ENCODE measurements at places on chromosomes 2 and 18.

DNA sequence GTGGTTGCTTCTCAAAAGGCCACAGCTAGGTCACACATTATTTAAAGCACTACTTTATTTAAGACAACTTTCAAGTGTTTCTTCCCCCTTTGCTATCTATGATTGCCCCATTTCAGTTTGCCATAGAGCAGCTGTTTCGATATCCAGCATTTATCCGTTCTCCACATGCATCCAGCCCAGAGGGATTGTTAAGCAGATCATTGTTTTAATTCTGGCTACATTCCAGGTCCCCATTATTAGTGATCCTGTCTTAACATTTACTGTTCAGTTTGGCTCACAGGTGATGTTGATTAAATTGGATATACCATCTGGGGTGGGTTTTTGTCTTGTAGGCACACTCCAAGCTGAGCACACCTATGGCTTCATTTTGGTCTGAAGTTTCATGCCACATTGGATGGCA, 638.7 kb downstream of the ZEB2 start:
- no peak for DNase-seq

DNA sequence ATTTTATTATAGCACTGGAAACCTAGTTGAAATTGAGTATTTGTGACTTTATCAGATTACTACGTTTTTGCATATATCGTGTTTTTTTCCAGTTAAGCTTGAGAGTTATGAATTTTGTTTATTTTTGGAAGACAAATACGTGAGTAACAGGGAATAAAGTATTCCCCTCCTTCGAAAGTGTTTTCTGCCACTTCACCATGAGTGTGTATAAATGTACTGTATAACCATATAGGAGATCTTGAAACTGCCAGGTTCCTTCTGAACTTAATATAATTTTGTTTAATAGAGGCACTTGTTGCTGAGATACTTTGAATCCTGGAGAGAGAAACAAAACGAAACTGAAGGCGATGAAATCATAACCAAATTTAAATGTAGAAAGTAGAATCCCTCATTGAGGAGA, 1004.4 kb upstream of the ZEB2 start:
- DNase-seq, result no peak

GRCh38 chr2:136920652-136921333, 155.4 kb downstream of the THSD7B start:
- DNase-seq, result no peak

DNA sequence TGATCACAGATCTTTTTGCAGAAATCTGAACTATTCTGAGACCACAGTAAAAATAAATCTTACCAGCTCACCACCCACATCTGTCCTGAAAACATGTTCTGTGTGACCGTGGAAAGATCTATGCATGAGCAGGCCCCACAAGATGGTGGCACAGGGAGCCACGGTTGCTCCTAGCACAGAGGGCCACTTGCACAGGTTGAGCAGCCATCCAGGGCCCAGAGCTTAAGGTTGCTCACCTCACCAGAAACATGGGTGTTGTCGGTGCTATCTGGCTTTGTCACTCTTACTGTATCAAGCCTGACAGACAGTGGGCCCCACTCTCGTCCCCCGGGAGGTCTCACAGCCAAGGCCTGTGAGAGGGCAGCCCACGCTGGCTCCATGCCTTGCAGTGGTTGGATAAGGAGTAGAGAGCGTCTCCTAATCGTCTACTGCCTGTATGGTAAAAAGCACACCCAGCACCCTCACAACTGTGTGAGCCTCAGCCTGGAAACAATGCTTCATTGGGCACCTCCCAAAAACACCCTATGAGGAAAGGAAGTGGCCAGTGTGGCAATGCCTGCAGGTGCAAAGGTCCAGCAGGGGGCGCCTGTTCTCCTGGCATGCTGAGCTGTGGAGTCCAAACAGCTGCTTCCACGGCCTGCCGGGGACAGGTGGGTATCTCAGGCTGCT, 19.6 kb downstream of the TUBB6 start:
- DNase-seq, result peak; percentile 67

- peak; percentile 18 for DNase-seq
Measured at GRCh38 chr2:119126650-119127049, 31.9 kb downstream of the C1QL2 start.

DNA sequence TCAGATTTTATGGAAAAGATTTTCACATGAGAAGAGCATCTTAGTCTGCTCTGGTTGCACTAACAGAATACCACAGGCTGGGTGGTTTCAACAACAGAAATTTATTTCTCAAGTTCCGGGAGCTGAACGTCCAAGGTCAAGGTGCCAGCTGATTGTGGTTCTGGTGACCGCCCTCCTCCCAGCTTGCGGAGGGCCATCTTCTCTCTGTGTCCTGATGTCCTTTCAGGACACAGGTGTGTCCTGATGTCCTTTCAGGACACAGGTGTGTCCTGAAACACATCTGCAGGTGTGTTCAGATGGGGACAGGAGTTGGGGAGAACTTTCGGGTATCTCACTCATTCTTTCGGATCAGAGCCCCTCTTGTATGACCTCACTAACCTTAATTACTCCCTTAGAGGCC, 374.9 kb downstream of the SOX11 start:
- no peak for DNase-seq

DNA sequence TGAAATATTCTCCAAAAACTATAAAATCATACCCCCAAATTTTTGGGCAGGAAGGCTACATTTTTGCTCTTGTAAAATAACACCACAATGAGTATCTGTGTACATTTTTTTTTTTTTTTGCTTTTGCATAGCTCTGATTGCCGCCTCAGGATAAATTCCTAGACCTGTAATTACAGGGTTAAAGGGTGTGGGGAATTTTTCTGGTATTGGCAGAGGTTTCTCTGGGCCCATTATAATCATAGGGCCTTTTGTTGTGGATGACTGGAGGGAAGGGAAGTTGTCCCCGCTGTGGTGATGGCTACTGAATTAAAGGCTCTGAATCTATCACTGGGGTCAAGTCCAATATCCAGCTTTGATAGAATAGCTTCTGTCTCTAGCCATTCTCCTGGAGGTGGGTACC, 26.6 kb downstream of the CCDC195 start:
- DNase-seq, result no peak

- DNase-seq, result peak; percentile 26
Measured at GRCh38 chr2:237691029-237691907, 63.9 kb downstream of the LRRFIP1 start.

- DNase-seq, result no peak
Measured at GRCh38 chr18:11042247-11042646, 107.1 kb downstream of the PIEZO2 start.

DNA sequence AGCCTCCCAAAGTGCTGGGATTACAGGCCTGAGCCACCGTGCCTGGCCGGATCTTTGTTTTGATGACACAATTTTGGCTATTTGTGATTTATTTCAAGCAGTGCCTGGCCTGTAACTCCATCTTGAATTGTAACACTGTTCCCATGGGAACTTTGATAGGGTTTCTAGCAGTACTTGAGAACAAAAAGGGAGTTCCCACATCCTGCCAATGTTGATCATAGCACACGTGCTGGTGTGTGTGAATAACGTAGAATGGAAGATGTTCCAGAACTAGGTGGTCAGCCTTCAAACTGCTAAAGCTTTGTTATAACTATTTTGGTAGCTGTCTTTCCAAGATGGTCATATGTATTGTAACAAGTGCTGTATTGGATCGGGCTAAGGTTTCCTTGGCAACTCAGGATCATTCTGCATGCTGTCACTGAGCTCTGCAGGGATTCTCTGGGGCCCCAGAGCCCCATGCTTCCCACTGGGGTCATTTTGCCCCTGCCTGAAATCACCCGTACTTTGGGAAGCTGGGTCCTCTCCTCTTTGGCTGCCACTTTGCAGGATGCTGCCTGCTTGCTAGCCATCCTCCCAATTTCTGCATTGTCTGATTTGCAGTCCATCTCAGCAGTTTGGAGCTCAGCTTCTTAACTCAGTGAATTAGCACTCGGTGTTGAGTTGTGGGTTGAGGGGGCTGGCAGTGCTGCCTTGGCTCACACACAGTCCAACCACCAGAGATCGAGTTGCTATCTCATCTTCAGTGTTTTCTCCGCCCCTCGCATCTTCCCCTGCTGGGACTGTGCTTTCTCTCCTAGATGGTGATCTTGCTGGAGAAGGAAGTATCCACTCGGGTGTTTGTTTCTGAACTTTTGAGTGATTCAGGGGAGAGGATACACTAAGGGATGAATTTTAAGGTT, 26.8 kb downstream of the SH3RF3 start:
- no peak for DNase-seq

- DNase-seq, result no peak
Measured at GRCh38 chr2:63790491-63790890, 51.2 kb upstream of the UGP2 start.

- DNase-seq, result no peak
Measured at GRCh38 chr18:78861706-78862105, 117.9 kb upstream of the SALL3 start.

DNA sequence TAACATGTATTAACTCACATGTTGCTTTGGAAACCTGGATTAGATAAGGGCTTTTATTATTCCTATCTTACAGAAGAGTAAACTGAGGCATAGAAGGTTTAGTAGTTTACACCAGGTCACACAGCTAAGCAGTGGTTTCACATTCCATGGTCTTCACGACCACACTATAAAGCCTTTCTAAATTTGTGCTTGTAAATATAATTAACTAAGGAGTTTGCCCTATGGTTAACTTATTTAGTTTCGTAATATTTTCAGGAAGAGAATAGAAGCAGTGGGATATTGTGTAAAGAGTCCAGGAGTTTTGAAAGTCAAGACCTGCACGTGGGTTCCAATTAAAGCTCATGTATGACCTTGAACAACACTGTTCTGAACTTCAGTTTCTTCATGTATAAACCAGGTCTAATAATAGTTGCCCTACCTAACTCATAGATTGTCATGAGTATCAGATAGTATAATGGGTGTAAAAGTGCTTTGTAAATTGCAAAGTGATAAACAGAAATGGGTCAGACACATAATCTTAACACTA, 19.5 kb upstream of the SOS1 start:
- DNase-seq, result no peak

DNA sequence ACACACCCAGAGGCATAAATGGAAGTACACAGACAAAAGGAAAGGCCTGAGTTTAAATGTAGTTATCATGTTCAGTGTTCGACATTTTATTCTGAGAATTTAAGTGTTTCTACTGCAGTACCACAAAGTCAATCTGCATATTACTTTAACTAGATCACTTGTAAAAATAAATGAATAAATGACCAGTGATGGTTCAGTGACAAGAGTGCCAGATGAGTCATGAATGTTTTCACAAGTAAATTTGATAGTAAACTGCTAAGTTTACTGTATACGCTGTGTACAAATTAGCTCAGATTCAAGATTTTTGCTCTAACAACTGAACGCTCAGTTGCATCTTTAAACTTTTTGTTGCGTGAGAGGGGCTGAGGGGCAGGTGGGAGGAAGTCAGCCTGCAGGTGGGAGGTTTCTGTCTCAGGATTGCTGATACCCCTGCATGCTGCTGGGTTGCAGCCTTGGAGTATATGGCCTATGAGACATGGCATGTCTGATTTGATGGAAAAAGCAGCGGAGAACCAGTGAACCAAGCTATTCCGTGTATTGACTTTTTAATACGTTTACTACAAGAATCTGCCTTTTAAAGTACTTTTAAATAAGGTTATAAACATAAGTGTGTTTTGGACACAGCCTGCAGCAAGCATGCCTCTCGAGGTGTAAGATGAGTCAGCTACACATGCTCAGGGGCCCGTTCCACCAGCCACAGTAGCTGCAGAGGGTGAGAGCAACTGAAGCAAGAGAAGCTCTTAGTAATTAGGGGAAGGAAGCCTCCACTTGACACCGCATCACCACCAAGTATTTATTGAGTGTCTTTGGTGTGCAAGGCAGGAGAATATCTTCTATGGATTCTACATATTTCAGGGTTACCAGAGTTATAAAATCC, 245.1 kb downstream of the NEDD4L start:
- no peak for DNase-seq

GRCh38 chr2:42047488-42048298, at the start of gene PKDCC:
Gene PKDCC (plus strand): TSS chr2:42048021. CDS start chr2:42048200, 179 bp downstream.
- DNase-seq, result no peak

- no peak for DNase-seq
Measured at GRCh38 chr2:143582046-143582747, 453.0 kb downstream of the ARHGAP15 start.

DNA sequence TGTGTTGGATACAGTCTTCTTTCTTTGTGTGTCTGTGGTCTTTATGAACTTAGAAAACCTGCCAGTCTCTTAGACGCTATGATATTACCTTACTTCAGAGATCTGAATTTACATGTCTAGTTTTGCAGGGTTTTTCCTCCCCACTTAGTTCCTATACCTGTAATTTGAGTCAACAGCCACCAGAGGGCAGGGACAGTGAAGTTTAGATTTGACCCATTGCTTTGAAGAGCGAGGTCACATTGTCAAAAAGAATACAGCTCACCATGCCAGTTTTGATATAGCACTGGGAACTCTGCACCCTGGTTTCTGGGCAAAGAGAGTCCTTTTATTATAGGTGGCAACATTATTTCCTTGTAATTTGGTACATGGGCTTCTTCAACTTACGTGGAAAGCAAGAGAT, 102.3 kb downstream of the MAPK4 start:
- DNase-seq, result no peak

DNA sequence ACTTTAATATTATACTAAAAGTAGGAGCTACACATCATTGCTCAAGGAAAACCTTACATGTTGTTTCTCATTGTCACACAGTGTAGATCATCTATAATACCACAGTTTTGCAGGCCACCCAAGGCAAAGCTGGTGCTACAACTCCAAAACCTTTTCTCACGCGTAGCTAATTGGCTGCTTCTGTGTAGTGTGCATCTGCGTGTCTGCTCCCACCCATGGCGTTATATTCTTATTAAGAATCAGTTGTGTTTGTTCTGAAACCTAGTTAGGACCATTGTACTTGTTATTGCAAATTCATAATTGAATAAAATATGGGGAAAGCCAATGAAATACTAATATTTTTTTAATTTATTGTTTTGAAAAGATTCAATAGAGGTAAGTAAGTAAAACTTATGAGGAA, 83.9 kb downstream of the RBM43 start:
- no peak for DNase-seq

GRCh38 chr18:62981566-62981965, 266.2 kb downstream of the PHLPP1 start:
- no peak for DNase-seq

DNA sequence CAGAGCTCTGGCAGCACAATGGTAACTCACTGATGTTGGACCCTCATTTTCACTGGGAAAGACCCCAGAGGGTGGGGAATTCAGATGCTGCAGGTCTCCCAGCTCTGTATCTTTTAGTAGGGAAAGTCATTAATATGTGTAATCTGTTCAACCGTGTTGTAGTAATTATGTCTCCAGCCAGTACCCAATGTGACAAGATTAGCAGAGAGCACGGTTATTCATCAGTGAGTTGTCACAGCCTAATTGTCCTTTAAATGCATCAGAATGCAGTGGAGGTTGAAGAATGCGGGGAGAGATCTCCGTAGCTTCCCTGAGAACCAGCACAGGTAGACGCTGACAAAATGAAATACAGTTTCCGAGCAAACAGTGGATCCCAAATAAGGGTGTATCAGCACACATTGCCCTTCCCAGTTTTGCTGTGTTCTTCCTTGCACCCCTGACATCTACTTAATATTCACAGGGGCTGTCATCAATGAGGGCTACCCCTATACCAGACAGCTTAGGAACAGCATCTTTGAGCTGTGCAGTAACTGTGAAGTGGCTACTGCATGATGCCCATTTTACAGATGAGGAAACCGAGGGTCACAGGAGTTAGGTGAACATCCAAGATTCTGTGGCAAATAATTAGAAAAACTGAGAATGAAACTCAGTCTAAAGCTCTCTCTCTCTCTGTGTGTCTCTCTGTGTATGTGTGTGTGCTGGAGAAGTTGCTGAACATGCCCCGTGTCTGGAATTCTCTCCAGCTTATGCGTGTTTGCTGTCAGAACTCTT, 430.4 kb upstream of the HS6ST1 start:
- no peak for DNase-seq

GRCh38 chr18:77087393-77088141, 45.0 kb downstream of the MBP start:
- DNase-seq, result no peak

- DNase-seq, result no peak
Measured at GRCh38 chr2:123165616-123166015, 859.5 kb upstream of the CNTNAP5 start.
